Vagina (tissue), 2 donors: ENCODE measurements at places on chromosomes 4 and X.

- H3K4me3 ChIP-seq: no peak overlapping the region
- H3K27ac ChIP-seq: no peak overlapping the region
- DNase-seq: no peak
Observed at GRCh38 chr4:41647383-41647782, 101.1 kb downstream of the PHOX2B start.

GRCh38 chr4:40621229-40621591, 8.5 kb downstream of the RBM47 start:
- no peak overlapping the region for H3K4me3 ChIP-seq
- peaks cover 17% of the 10 kb centered on the region for H3K4me1 ChIP-seq
- DNase-seq: no peak
- H3K27ac ChIP-seq: peak overlapping the region; percentile 63

DNA sequence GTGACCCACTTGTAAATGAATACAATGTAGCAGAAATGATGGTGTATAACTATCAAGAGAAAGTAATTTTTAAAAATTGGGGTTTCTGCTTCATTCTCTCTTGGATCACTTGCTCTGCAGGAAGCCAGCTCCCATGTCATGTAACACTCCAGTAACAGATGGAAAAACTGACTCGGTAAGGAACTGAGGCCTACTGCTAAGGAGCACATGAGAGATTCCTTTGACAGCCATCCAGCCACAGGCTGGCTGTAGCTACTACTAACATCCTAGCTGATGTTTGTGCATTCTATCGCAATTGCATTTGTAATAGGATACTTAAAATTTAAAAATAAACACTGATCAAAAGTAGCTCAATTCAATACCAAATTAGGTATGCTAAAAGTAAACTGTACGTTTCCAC, 102.3 kb upstream of the MAB21L2 start:
- H3K4me3 ChIP-seq: no peak overlapping the region
- peaks cover 7% of the 10 kb centered on the region for H3K36me3 ChIP-seq
- H3K27me3 ChIP-seq: no peaks in the 10 kb centered on the region
- H3K27ac ChIP-seq: no peak overlapping the region

DNA sequence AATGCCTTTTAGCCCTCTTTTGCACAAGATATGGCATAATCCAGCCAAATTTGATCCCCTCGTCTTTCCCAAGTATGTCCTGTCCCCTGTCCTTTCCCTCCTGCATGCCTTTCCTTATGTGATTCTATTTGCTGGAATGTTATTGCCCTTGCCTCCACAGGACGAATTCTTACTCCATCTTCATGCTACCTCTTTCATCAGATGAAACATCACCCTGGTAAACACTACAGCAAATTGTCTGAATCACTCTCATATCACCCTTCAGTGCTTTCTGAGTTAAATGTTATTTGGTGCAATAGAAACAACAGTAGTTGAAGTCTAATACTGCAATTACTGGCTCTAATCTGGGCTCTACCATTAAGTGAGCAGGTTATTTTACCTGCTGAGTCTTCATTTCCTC, 52.2 kb upstream of the FAT1 start:
- H3K27ac ChIP-seq: no peak overlapping the region
- H3K36me3 ChIP-seq: no peaks in the 10 kb centered on the region
- no peak for DNase-seq
- H3K4me3 ChIP-seq: no peak overlapping the region
- no peaks in the 10 kb centered on the region for H3K4me1 ChIP-seq
- no peaks in the 10 kb centered on the region for H3K27me3 ChIP-seq

GRCh38 chr4:82510216-82510615, 51.6 kb downstream of the TMEM150C start:
- H3K36me3 ChIP-seq: no peaks in the 10 kb centered on the region
- no peaks in the 10 kb centered on the region for H3K27me3 ChIP-seq
- no peak overlapping the region for H3K27ac ChIP-seq
- H3K4me1 ChIP-seq: no peaks in the 10 kb centered on the region
- DNase-seq: no peak

- no peak overlapping the region for H3K4me3 ChIP-seq
- H3K4me1 ChIP-seq: peaks cover 22% of the 10 kb centered on the region
- H3K27me3 ChIP-seq: no peaks in the 10 kb centered on the region
Observed at GRCh38 chr4:38169524-38169923, 209.3 kb downstream of the PTTG2 start.

- DNase-seq: no peak
- no peak overlapping the region for H3K27ac ChIP-seq
- peaks cover 8% of the 10 kb centered on the region for H3K27me3 ChIP-seq
- H3K36me3 ChIP-seq: no peaks in the 10 kb centered on the region
- H3K4me1 ChIP-seq: peaks cover 8% of the 10 kb centered on the region
Observed at GRCh38 chr4:2063557-2064275, 4.6 kb downstream of the NAT8L start.

DNA sequence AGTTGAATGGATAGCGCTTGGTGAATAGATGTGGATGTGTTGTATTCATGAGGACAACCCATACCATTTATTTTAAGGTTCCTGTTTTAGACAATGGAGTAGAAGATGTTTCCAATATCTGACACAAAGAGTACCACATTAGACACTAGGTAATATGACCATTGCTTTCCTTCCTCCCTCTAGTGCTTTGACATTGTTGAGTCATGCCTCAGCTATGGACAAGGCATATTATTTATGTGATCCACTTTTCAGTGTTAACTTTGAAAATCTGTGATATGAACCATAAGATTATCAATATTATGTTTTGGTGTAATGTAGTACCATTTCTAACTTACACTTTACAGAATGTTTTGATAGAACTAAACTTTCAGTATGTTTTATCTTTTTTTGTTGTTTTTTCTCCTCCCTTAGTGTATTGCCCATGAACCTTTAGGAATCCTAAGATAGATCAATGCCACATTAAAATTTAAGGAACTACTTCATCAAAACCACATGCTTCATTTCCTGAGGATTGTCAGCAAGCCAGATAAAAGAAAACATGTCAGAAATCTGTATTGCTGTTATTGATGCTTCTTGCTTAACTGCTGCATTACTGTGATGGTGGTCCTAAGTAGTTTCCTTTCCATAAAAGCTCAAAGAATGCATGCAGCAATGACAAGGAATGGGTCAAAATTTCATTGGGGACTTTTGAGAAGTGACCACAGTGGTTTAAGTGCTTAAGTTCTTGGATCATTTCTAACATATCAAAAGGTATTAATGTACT, 105.0 kb downstream of the PCDH7 start:
- H3K4me3 ChIP-seq: no peak overlapping the region
- no peak overlapping the region for H3K27ac ChIP-seq
- H3K4me1 ChIP-seq: no peaks in the 10 kb centered on the region
- H3K27me3 ChIP-seq: no peaks in the 10 kb centered on the region
- no peak for DNase-seq

GRCh38 chr4:38669208-38669607, 5.2 kb downstream of the KLF3 start:
- peaks cover 81% of the 10 kb centered on the region for H3K4me1 ChIP-seq
- no peak overlapping the region for H3K4me3 ChIP-seq
- no peaks in the 10 kb centered on the region for H3K27me3 ChIP-seq
- H3K36me3 ChIP-seq: no peaks in the 10 kb centered on the region
- peak overlapping the region; percentile 98 for H3K27ac ChIP-seq

GRCh38 chr4:81449015-81449414, 22.7 kb downstream of the RASGEF1B start:
- no peaks in the 10 kb centered on the region for H3K27me3 ChIP-seq
- H3K36me3 ChIP-seq: peaks cover 7% of the 10 kb centered on the region
- no peak overlapping the region for H3K4me3 ChIP-seq
- DNase-seq: no peak

DNA sequence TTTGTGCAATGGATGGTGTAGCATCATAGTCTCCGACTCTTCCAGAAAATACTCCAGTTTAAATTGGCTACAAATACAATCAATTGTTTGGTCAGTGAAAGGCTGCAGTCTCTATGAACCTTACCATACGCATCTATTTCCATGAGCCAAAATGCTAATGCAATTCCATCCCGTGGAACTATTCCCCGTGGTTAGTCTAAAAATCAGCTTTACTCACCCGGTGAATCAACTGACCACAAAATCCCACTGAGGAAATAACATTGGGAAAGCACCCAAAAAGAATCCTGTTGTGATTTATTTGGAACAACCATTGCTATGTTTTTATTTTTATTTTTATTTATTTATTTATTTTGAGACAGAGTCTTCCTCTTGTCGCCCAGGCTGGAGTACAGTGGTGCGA, 87.1 kb downstream of the DHX15 start:
- no peaks in the 10 kb centered on the region for H3K27me3 ChIP-seq
- H3K4me3 ChIP-seq: no peak overlapping the region
- no peak for DNase-seq
- no peaks in the 10 kb centered on the region for H3K36me3 ChIP-seq

GRCh38 chr4:124097447-124097846, 615.1 kb downstream of the ANKRD50 start:
- DNase-seq: no peak
- no peak overlapping the region for H3K27ac ChIP-seq
- H3K4me3 ChIP-seq: no peak overlapping the region
- no peaks in the 10 kb centered on the region for H3K27me3 ChIP-seq
- H3K4me1 ChIP-seq: no peaks in the 10 kb centered on the region
- H3K36me3 ChIP-seq: no peaks in the 10 kb centered on the region
